NCI-H2107 (cell line): ENCODE measurements at places on chromosomes 1 and 21.

DNA sequence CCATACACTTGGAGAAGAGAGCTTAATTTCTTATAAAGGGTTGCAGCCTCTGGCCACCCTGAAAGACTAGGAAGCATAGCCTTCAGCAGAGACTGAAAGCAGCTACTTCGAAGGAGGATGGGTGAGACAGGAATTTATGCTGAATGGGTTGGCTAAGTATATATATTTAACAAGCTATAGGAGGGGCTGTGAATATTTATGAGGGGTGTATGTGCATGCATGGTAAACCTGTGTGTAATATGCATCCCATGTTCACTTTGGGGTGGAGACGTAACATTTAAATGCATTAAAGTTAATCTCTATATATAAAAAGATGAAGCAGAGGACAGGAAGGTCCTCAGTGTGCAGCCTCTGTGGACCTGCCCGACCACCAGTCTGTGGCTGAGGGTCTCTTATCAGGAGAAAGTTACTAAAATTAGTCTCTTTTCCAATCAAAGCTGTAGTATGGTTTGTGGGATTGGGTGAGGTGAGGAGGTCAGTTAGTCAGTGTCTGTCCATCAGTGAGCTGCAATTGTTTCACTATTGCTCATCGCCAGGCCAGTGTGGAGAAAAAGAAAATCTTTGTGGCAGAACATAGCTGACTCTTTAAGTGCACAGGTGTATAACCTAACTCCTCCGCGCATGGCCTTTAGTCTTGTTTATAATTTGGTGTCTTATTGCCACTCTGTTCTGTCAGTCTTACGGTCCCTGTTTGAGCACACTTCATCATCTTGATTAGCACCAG is 35.4 kb upstream of the DSCAM start:
- DNase-seq, result no peak

DNA sequence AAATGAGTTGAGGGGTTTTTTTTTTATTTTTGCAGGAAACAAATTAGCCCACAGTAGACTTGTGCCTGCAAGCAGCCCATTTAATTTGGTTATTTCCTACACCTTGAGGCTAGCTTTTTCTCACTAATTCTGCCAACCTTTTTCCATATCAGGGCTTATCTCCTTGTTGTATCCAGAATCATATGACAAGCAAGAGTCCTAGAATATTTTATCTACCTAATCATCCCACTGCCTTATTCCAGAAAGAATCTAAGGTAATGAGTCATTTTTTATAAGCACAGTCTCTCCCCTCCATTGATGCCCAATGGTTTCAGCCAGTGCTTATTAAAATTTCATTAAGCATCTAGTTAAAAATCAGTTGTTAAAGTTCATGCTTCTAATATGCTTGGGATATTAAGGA is 324.1 kb downstream of the BARHL2 start:
- no peak for DNase-seq

- no peak for DNase-seq
Measured at GRCh38 chr21:33070744-33070997, 730 bp downstream of the OLIG1 start.

DNA sequence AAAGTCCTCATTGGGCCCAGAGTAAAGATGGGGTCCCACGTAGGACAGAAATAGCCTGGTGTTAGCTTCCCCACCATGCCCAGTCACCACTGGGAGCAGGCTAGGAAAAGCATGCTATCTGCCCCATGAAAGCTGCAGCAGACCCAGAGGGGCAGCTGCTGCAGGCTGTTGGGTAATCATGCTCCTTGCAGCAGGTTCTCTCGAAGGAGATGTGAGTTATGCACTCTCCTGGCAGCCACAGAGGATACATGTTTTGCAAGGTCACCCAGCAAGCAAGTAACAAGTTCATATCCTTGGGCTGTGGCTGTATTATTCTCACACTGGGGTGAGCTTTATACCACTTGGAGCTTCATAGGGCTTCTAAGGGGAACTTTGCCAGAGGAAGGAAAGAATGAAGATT is 9.1 kb upstream of the HEYL start:
- DNase-seq, result no peak

GRCh38 chr1:3825356-3825755 is 29.1 kb upstream of the LRRC47 start:
- no peak for DNase-seq

GRCh38 chr1:153688276-153688675 is 9.8 kb downstream of the NPR1 start:
- DNase-seq, result no peak

DNA sequence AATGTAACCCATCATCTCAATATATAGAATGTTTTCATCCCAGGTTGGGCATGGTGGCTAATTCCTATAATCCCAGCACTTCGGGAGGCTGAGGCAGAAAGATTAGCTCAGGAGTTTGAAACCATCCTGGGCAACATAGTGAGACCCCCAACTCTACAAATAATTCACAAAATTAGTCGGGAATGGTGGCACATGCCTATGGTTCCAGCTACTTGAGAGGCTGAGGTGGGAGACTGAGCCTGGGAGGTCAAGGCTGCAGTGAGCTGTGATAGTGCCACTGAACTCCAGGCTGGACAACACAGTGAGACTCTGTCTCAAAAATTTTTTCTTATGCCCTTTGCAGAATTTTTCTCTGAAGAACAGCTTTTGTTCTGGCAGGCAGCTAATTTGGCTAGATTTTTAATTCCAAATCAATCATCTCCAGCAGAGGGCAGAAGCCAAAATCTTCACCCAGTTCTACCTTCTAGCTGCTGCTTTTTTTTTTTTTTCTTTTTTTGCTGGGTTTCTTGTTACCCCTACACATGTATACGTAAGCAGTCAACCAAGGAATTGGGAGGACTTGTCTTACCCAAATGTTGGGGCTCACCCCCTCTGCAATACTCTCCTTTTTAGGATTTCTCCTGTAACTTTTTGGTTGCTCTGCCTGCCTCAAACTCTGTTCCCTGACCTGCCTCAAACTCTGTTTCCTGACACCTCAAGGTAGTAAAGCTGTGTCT is 2.7 kb upstream of the RAD54L start:
- DNase-seq, result no peak

DNA sequence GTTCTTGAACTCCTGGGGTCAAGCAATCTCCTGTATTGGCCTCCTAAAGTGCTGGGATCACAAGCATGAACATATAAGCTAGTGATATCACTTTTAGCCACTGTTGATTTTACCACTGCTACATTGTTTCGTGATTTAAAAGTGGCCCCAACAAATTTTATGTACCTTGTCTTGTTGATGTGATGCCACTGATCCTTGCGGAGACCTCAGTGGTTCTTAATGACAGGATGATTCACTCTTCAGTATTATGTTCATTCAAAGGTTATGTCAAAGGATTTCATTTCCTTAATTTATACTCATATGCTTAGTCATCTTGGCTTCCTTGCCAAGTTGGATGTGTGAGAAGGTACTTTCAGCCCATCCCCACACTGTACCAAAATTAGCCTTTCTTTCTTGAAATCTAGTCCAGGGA is 12.1 kb downstream of the PRKACB start:
- no peak for DNase-seq

DNA sequence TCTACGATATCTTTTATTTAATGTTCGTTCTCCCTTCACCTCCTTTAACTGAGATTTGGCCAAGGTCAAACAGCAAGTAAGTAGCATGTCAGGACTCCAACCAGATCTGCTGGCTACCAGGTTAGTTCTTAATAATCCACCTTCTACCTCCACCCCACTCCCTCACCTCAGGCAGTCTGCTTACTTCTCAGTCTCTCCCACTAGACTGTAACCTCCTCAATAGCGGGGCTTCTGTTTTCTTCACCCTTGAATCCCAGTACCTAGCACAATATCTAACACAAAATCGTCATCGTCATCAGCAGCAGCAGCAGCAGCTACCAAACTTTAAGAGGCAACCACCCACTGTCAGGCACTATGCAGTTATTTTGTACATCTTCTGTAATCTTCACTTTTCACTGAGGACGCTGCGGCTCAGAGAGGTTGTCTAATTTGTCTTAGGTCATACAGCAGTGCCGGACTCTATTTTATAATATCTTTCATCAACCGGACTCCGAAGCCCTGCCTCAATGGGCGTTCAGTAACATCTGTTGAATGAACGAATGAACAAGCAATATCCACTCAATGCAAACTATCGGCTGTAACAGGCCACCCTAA is 859 bp upstream of the MAGI3 start:
- no peak for DNase-seq

DNA sequence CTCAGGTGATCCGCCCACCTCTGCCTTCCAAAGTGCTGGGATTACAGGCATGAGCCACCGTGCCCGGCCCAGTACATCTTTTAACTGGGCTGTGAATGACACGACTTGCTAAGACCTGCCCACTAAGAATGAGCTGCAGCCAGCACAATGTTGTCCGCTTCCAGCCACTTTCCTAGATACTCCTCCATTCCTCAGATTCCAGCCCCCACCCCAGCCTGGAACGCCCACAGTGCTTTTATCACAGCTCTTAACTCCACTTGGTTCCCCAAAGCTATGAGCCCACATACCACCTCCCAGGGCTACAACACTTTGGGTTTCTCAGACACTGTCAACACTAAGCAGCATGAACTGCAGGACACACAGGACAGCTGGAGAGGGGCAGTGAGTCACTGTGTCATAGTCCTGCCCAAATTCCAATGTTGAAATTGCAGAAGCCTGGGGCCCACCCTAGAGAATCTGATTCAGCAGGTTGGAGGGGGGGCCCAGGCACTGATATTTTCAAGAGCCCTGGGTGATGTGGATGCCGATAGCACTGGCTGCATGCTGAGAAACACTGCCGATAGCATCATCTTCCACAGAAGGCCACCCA is 58.0 kb downstream of the ACBD3 start:
- DNase-seq, result no peak

- no peak for DNase-seq
Measured at GRCh38 chr1:79815115-79815514, 808.6 kb upstream of the ADGRL4 start.

GRCh38 chr1:172429331-172430127 is 9.0 kb downstream of the C1orf105 start:
- DNase-seq, result peak; percentile 24

GRCh38 chr1:116377541-116378529 is 4.8 kb downstream of the ATP1A1 start:
- no peak for DNase-seq

GRCh38 chr21:41659791-41660560 is 106.9 kb downstream of the RIPK4 start:
- DNase-seq, result no peak

GRCh38 chr21:15365751-15366392 is 301.1 kb upstream of the NRIP1 start:
- DNase-seq, result no peak

DNA sequence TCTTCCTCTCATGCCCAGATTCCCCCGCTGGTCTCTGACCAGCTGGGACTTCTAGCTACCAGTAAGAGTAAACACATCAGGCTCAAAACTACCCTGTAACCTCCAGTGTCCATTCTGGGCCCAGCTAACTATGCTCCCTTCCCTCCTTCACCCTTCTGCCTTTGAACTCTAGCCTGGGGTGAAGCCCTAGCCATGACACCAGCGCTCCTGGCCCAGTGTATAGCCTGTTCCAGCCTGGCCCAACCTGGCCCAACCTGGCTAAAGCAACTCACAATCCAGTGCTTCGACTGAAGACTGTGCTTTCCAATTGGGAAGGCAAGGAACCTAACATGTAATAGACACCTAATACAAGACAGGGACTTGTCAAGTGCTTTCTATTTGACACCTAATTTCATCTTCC is 27.6 kb downstream of the CSMD2 start:
- no peak for DNase-seq

DNA sequence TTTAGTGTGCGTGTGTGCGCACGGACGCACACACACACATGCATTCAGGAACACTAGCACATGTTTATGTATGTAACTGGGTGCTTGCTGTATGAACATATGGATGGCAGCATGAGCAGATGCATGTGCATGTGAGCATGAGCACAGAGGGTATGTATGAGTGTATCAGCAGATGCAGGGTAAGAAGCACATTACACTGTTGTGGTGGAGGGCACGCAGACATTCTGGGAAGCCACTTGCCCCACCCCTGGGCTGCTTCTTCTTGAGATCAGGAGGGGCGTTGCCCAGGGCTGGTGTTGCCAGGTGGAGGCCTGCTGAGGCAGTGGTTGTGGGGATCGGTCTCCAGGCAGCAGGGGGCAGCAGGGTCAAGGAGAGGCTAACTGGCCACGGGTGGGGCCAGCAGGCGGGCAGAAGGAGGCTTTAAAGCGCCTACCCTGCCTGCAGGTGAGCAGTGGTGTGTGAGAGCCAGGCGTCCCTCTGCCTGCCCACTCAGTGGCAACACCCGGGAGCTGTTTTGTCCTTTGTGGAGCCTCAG is 3.9 kb upstream of the P3R3URF start:
- peak; percentile 71 for DNase-seq

- no peak for DNase-seq
Measured at GRCh38 chr1:54400329-54400728, 5.9 kb downstream of the SSBP3 start.

DNA sequence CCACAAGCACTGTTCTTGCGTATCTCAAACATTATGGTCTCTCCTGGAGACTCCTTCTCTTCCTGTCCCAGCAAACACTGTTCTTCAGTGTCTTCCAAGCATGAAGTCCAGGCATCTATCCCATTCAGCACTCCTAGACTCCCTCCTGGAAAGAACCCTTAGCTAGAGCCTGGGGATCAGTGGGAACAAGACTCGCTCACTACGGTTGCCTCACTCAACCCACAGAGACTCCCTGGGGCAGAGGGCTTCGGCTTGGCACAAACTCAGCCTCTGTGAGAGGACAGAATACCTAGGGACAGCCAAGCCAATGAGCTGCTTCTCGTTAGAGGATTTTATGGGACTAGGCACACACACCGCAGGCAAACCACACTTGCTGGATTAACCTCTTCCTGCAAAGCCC is 86.5 kb upstream of the IPO9 start:
- no peak for DNase-seq

GRCh38 chr1:8238141-8239038 is 79.5 kb upstream of the SLC45A1 start:
- DNase-seq, result no peak

DNA sequence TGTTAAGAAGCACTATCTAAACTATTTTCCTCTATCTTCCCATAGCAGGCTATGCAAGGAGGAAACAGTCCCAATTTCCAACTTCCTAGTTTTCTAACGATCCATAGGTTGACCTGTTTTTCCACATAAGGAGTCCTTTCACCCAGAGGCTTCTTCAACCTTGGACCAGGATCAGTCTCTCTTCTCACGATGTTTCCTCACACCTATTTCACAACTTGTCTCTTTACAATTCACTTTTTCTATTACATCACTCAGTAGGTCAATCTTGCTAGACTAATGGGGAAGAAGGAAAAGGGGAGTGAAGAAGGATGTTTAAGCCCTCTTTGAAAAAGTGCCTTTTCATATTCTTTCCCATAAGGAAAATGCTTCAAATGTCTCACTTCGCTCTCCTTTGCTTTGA is 15.9 kb downstream of the PALMD start:
- DNase-seq, result no peak

GRCh38 chr1:66452982-66453381 is 81.0 kb upstream of the SGIP1 start:
- DNase-seq, result no peak
